ENCODE measurements at places on chromosomes 2 and 18.

DNA sequence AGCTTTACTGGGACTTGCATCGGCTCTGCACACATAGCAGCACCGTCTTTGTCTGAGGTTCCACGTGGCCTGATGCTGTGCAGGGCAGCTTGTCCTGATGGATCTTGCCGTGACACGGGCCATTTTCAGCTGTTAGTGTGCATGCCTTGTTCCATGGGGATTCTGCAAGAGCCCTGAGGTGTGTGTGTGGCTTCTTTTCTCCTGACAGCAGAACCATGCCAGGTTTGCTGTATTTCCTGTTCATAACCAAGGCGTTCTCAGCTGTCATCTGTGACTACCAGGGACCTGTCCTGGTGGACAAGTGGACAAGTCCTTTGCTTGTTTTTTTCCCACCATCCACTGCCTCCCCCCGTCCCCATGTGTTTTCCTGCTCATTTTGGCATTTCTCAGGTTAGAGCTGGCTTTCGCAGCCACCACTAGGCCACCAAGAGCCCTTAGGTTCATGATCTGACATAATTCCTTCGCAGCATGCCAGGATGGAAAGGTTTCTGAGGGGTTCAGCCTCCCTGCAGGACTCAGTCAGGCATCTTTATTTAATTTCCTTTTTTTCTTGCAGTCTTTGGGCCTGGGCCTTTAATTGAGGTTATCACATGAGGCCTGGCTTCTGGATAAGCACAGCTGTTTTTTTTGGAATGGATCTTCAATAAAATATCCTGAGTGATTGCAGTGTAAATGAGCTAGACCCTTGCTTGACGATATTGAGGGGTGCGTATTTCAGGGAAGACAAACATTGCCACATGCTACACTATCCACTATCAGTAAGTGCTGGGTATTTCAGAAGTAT, 139.4 kb downstream of the NCK2 start:
- no peak for DNase-seq

DNA sequence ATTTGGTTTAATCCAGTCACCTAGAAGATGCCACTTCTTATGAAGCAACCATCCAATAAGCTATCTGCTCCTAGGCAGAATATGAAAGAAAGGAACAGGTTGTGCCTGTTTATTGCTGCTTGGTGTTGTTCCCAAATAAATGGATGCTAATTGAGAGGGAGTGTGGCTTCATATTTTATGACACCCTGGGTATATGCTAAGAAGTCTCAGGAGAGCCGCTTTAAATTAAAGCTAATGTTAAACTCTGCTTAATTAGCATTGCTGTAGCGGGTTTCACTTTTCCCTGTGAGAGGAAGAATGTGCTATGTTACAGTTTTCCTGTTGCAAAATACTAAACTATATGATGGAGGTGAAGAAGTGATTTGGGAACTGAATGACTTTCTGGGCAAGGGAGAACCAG, 48.7 kb upstream of the TANK start:
- DNase-seq = no peak

- DNase-seq = no peak
These were observed 2022.0 kb upstream of the CELF4 start for GRCh38 chr18:39587586-39587985.

- DNase-seq = no peak
These were observed 31.0 kb upstream of the ASPRV1 start for GRCh38 chr2:69992310-69993047.

DNA sequence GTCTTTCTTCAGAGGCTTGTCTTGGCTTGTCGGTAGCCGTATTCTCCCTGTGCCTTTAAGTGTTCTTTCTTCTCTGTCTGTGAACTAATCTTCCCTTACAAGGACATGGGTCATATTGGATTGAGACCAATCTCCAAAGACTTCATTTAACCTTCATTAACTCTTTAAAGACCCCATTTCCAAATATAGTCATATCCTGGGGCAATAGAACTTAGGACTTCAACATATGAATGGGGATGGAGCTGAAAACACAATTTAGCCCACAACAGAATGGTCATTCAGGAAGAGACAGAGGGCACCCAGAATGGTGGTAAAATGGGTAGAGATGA, 82.1 kb upstream of the TANK start:
- no peak for DNase-seq

GRCh38 chr18:58288921-58289797, 245.1 kb downstream of the NEDD4L start:
- no peak for DNase-seq

DNA sequence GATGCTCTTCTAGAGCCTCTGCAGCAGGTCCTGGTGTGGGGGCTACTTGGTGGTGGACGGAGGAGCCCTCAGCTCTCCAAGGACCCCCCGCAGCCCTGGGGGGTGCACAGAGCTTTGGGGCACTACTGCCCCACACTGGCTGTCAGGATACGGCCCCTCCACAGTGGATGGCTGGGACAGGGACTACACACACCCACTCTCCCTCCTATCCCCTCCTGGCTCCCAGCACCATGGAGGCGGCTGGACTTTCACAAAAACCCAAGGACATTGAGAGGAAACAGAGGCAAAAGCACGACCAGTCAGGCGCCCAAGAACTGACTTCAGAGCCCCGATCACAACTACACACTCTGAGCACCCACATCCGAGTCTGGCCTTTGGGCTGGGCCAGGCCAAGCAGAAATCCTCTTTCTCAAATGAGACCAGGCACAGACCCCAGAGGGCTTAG, 12.6 kb downstream of the GPR35 start:
- DNase-seq = no peak

- no peak for DNase-seq
These were observed 40.5 kb downstream of the COLEC12 start for GRCh38 chr18:459814-460593.

DNA sequence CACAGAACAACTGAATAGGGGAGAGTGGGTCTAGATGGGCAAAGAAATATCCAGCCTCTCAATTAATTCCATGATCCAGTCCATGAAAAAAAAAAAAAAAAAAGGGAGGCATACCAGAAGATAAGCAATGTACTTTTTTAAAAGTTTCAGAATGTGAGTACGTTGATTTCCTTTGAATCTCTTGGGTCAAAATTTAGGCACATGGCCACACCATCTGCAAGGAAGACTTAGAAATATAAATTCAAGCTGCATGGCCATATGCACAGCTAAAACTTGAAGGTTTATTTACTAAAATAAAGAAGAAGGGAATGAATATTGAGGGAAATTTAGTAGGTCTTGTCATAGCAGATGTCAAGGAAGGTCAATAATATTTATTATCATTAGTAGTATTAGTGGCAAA, 286.5 kb upstream of the CDH7 start:
- no peak for DNase-seq

DNA sequence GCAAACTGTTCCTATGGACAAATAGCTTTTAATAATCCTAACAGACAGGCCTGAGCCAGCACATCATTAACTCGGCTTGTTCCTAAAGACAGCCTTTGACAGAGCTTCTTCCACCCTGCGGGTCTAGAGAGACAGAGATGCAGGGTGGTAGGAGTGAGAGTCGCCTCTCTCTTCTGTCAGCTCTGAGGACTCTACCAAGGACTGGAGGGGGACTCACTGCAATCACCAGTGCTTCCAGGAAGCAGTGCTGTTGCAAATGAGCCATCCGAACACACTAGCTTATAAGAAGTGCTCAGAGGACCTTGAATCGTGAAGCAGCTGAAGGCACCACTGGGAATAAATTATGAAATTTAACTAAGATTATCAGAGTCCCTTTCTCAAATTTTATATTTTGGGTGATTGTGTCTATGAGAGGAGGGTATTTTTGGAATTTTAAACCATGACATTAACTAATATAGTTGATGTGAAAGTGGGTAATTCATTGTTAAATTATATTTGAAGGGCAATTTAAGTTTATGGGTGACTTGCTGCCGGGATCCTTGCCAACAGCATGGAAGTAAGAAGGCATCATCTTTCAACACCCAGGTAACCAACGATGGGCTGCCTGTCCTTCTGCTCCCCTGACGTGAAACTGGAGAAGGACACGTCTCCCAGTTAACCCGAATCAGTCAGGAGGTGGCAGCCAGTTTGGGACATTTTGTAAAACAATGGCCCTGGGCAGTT, 43.6 kb upstream of the PXDN start:
- no peak for DNase-seq

GRCh38 chr2:174771631-174772471, 7.6 kb upstream of the CHRNA1 start:
- no peak for DNase-seq

DNA sequence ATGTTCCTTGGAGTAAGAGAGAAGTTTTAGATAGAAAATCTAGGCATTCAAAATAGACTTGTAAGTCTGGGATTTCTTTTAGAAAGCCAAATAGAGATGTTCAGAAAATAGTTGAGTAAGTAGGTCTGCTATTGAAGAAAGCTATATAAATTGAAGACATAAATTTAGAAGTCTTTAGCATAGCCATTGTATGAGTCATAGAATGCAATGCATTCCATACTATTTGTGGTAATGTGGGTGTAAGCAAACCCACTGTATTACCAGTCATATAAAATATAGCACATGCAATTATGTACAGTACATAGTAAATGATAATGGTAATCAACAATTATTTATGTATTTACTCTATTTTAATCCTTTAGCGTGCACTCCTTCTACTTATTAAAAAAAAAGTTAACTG, 14.1 kb downstream of the MC4R start:
- DNase-seq = no peak

DNA sequence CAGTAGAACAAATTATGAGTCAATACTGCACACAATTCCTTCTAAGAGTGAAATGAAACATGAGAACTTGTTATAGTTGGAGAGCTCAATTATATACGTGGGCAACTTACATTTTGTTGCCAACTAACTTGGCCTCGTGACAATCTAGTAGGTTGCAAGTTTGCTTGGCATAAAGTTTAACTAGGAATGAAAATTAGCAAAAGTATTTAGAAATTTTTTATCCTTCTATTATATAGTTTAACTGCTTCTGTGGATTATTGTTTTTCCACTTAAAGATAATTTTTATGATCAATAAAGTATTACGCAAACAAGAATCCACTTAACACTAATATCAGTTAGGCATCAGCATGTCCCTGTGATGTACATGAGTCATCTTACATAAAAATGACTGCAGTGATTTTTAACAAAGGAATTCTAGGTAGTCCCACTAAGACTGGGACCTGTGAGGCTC, 41.1 kb downstream of the FAM124B start:
- no peak for DNase-seq

- peak; percentile 57 for DNase-seq
These were observed 5.8 kb downstream of the HDLBP start for GRCh38 chr2:241309684-241310117.

DNA sequence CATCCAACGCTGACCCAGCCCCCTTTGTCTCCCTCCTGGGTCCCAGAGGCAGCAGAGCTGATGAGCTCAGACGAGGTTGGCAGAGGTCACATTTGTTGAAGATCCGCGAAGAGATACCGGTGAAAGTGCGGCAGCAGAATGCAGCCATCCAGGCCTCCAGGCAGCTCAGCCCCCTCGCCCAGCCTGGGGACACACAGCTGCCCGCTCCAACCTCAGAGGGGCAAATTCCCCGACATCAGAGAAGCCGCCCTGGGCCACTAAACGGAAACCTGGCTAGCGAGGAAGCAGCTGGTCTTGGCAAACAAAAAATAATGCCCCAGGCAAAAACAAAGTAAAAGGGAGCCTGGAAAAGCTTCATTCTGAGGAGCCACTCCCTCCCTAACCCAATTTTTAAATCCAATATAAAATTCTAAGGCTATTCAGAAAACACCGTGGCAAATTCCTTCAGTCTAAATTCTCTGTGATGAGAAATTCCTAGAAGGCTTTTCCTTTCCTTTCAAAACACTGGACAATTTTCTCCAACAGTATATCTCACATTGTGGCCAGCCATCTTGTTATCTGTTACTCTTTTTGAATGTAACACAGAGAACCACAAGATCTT, 262.4 kb downstream of the SS18 start:
- DNase-seq = no peak

DNA sequence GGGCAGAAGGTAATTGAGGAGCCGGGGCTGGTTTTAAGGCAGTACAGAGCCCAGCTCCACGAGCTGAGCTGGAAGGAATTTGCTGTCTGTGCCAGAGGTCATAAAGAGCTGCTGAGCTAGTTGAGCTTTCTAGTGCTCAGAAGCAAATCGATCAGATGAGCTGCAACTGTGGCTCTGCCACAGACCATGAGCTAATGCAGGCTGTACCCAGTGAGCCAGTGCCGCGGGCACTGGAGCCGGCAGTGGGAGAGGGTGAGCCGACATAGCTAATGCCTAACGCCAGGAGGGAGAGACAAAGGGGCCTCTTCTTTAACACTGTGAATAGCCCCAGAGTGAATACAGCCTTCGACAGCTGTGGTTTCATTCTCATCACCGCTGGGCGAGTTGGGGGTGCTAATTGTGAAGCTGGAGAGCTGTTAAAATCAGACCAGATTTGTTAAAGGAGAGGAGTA, 410.1 kb upstream of the TCF4 start:
- no peak for DNase-seq

GRCh38 chr2:17877811-17878280, 621 bp upstream of the KCNS3 start:
- no peak for DNase-seq

GRCh38 chr2:102770506-102770905, 8.7 kb downstream of the TMEM182 start:
- DNase-seq = no peak

DNA sequence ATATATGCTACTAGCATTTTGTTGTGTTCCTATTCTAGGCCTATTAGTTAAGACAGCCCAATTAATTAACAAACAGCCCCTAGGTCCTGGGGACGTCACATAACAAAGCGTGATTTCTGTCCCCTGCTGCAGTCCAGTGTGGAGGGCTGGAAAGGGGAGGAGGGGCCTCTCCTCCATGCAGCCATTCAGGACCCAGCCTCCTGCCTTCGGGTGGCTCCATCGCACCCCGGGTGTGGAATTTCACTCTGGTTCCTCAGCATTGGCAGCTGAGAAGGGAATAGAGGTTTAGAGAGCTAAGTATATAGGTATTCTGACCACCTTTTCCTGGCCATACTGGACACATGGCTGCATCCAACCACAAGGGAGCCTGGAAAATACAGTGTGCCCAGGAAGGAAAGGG, 42.4 kb downstream of the MC2R start:
- DNase-seq = no peak

DNA sequence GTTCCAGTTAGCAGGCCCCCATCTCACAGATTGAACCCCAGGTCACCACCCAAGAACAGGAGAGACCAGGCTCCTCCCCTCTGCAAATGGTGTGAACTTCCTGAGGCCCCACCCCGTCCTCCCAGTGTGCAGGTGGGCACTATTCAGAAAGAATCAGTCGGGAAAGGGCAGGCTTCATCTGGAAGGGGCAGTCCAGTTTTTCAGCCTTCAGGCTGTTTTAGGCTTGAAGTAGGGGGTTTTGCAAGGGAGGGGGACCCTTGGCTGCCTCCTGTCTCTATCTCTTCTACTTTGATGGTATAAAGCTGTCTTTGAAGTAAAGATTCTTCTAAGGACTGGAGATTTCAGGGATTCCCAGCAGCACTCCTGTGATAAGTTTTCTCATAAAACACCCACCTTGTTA, 267.6 kb downstream of the RND3 start:
- DNase-seq = no peak

GRCh38 chr2:17858064-17858463, 20.4 kb upstream of the KCNS3 start:
- DNase-seq = no peak
